ENCODE measurements at places on chromosomes 6 and 20.

GRCh38 chr20:3101251-3101650, 16.7 kb upstream of the AVP start:
- no peak for DNase-seq

GRCh38 chr6:143549221-143549948, 37.9 kb upstream of the FUCA2 start:
- no peak for DNase-seq

DNA sequence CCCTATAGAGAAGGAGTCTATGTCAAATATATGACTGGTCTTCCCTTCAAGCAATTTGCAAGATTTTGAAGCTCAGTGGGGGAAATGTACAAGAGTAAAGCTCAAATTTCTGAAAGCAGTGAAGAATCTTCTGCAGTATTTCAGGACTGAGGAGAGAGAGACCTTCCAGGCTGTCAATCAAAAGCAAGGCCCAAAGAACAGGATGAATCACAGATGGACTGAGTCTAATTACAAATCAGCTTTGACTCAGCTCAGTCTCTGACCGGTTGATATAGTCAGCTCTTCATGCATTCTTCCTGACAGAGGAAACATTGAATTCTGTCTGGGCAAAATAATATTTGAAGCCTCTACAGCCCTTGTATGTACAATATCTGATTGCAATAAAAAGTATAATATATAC, 7.7 kb upstream of the HTR1B start:
- DNase-seq = no peak

DNA sequence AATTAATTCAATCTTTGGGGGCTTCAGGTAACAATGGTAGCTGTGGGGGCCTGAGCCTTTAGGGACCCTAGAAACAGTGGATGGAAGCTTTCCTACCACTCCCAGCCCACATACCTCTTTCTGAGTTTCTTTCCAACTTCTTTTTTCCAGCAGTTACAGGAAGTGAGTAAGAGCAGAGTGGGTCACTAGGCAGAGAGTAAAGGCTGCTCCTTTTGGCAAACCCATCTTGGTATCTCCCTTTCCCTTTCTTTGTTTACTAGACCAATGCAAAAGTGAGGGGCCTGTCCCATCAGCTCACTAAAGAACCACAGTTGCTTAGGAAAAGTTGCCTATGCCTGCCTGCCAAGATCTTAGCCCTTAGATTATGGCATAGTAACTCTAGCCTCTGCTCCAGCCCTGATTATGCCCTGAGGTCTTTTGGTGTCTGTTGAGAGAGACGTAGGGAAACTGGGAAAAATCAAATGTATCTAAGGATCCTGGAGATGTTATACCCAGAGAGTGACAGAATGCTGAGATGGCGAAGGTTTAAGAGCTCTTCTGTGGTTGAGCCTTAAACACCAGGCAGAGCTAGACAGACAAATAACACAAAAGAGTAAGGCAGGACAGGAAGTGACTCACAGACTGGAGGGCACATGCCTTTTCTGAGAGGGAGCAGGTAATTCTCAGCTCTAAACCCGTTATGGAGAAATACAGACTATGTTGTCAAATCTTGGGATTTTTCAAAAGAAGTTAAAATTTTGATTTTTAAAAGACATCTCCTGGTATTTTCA, 31.3 kb downstream of the TRMT6 start:
- DNase-seq = peak; percentile 10

DNA sequence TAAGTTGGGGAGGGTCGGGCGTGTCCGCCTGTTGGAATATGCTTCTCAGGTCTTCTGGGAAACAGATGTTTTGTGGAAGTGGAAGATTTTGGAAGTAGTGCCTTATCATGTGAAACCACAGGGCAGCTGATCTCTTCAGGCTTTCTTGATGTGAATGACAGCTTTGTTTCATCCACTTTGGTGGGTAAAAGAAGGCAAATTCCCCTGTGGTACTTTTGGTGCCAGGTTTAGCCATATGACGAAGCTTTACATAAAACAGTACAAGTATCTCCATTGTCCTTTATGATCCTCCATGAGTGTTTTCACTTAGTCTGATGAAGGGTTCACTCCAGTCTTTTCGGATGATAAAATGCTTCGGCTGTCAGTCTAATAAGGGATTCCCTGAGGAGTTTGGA, 4.6 kb downstream of the IRF4 start:
- no peak for DNase-seq

GRCh38 chr6:135382182-135382628, 115.3 kb downstream of the AHI1 start:
- DNase-seq = no peak

- no peak for DNase-seq
Observed at GRCh38 chr6:158647501-158647900, 2.4 kb upstream of the SYTL3 start.

- DNase-seq = peak; percentile 71
Observed at GRCh38 chr6:19697744-19698290, 139.4 kb upstream of the ID4 start.

- no peak for DNase-seq
Observed at GRCh38 chr20:61445741-61446140, 193.7 kb downstream of the CDH4 start.

DNA sequence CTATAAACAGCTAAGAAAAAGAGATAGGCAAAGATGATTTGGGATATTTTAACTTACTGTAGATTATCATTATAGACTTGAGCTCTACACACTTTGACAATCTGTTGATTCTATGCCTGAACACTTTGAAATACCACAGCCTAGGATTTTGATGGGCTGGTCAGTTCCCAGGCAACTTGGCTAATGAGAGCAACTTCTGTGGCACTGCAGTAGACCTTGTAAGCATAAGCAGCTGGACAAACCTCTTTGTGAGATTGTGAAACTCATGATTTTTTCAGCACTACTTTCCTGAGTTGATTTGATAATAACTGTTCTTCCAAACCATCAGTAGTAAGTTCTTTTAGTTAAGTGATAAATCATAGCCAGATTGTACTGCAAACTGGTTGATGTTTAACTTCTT, 27.1 kb upstream of the ELOVL5 start:
- no peak for DNase-seq

DNA sequence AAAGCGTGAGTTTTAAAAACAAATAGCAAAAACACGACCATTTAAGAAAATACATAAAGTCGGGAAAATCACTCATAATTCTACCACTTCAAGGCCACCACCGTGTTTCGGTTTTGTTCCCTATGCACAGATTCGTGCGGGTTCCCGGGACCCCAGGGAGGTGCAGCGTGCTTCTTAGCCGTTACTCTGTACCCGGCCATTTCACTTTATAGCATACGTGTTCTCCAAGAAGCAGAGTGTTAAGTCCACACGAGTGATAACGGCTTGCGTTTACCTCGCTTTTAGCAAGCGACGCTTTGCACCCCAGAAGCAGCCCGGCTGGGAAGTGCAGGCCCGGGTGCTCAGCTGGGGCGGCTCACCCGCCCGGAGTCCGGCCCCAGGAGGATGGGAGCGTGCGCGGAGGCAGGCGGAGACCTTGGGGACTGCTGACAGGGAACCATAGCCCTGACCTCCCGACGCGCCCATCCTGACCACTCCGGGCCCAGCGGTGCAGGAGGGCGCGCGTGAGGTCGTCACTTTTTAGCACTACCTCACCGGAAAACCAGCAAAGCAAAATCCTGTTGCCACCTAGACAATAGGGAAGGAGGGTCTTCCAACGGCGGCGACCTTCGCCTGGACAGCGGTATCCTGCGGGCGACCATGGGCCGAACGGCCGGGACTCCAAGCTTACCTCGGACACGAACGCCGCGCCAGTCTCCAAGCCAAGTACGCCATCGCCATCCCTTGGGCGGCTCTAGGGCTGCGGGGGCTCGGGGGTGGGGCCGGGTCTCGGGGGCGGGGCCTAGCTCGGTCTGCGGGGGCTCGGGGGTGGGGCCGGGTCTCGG, at the start of gene ECI2:
ECI2 (minus strand) TSS at position 735 of the 824 bp plus-strand sequence; CDS start at position 720, 15 bp downstream.
- peak; percentile 63 for DNase-seq

DNA sequence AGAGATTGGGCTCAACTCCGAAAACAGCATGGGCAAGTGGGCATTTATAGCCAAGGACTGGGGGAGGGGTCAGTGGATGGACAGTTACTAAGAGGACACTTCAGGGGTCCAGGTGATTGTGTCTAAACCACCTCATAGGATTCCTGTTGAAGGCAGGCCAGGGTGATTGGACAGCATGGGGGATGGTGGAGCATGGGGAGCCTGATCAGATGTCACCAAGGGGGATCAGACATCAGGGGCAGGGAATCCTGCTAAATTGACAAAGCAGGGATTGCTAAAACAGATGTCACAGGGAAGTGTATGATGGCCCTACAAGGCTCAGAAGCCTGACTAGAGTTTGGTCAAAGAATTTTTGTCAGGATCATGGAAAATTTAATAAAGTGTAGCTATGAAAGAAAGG, 2.4 kb upstream of the PYGB start:
- no peak for DNase-seq

DNA sequence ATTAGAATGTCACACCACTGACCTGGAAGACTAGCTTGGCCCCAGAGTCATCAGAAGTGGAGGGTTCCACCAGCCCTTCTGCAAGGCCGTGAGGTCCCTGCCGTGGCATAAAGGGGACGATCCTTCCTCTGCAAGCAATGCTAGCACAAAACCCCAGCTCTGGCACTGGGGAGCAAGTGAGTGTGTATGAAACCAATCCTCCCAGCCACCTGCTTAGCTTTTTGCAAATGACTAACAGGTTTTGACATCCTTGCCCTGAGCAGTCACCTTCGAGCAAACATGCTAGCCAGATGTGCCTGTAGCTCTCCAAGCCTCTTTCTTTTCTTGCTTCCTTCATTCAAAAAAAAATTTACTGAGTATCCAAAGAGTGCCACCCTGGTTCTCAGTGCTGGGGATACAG, 8.6 kb downstream of the SULF2 start:
- DNase-seq = no peak

GRCh38 chr6:11144393-11144851, 32.9 kb upstream of the ERVFRD-1 start:
- DNase-seq = peak; percentile 70

GRCh38 chr20:45080867-45081624, 19.9 kb downstream of the KCNS1 start:
- no peak for DNase-seq

DNA sequence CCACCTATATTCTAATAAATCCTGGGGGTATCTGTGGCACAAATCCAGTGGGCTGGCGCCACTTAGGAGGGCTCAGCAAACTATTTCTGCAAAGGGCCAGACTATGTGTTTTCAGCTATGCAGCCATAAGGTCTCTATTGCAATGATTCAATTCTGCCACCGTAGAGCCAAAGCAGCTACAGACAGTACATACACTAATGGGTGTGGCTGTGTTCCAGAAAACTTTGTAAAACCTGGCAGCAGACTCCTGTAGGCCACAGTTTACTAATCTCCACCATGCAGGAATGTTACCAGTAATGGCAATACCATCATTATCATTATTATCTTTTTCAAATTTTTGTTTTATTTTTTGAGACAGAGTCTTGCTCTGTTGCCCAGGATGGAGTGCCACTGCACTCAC, 65.7 kb downstream of the SULF2 start:
- DNase-seq = no peak

- DNase-seq = peak; percentile 29
Observed at GRCh38 chr20:3010985-3011723, 32.3 kb upstream of the GNRH2 start.

- no peak for DNase-seq
Observed at GRCh38 chr20:44467289-44467883, 8.3 kb upstream of the TTPAL start.

- peak; percentile 17 for DNase-seq
Observed at GRCh38 chr6:106324726-106325335, 729 bp downstream of the ATG5 start.

GRCh38 chr20:18466574-18466893, 296 bp downstream of the DZANK1 start:
- no peak for DNase-seq

- DNase-seq = no peak
Observed at GRCh38 chr6:18312368-18312767, 48.0 kb upstream of the DEK start.

GRCh38 chr6:43996618-43997344, 130.5 kb downstream of the MRPL14 start:
- DNase-seq = no peak

GRCh38 chr6:73704260-73704659, 8.3 kb downstream of the CD109 start:
- peak; percentile 61 for DNase-seq

GRCh38 chr6:153787341-153787606, 251.8 kb upstream of the OPRM1 start:
- no peak for DNase-seq

GRCh38 chr6:136236466-136237293, 13.4 kb downstream of the MTFR2 start:
- no peak for DNase-seq

GRCh38 chr6:156807028-156807427, 29.9 kb downstream of the ARID1B start:
- no peak for DNase-seq
